Transverse colon (tissue), 4 donors: ENCODE measurements at places on chromosomes 7 and 10. TPM values are rescaled to one million over a fixed set of nuclear protein-coding genes. Genes with fewer than 3 reads are reported as not detected.

The IL6 gene
- total RNA-seq = 1.9 TPM

The CTNNA3 gene
- total RNA-seq = 0.75 TPM

The FRAT1 gene
- total RNA-seq = 8.9 TPM

The DDC gene
- total RNA-seq = 16.1 TPM

The AQP1 gene
- 21.3 TPM for total RNA-seq

The CTBP2 gene
- 97.8 TPM for total RNA-seq

The NPY gene
- not detected for total RNA-seq

The COL13A1 gene
- 0.68 TPM for total RNA-seq

The HIBADH gene
- total RNA-seq = 42.5 TPM

The ELAPOR2 gene
- total RNA-seq = 10.6 TPM

The TMEM106B gene
- total RNA-seq = 24.3 TPM

The CDC14C gene
- total RNA-seq = not detected

The HKDC1 gene
- 26.8 TPM for total RNA-seq

The CD36 gene
- total RNA-seq = 50.1 TPM

The UNCX gene
- total RNA-seq = not detected

The POLR2J2 gene
- total RNA-seq = 5.2 TPM

The PILRA gene
- total RNA-seq = not detected

The PVRIG gene
- total RNA-seq = 4.3 TPM

The HHEX gene
- 0.80 TPM for total RNA-seq

The SPAM1 gene
- not detected for total RNA-seq

The CHST12 gene
- 16.5 TPM for total RNA-seq

The TRIM50 gene
- total RNA-seq = not detected

The AOAH gene
- 139 TPM for total RNA-seq

The NUDT1 gene
- not detected for total RNA-seq

The RNLS gene
- 34.5 TPM for total RNA-seq

The ZP3 gene
- total RNA-seq = not detected

The EN2 gene
- total RNA-seq = not detected

The GNAI1 gene
- total RNA-seq = 3.0 TPM

The PAX4 gene
- total RNA-seq = 0.41 TPM

The FAM25A gene
- not detected for total RNA-seq

The HILPDA gene
- total RNA-seq = 5.3 TPM

The CALN1 gene
- not detected for total RNA-seq

The RBP3 gene
- total RNA-seq = not detected

The COL1A2 gene
- 47.0 TPM for total RNA-seq
